ENCODE measurements at places on chromosomes 7 and 10.

GRCh38 chr7:48962821-48963505 is 38.6 kb downstream of the CDC14C start:
- DNase-seq: no peak

DNA sequence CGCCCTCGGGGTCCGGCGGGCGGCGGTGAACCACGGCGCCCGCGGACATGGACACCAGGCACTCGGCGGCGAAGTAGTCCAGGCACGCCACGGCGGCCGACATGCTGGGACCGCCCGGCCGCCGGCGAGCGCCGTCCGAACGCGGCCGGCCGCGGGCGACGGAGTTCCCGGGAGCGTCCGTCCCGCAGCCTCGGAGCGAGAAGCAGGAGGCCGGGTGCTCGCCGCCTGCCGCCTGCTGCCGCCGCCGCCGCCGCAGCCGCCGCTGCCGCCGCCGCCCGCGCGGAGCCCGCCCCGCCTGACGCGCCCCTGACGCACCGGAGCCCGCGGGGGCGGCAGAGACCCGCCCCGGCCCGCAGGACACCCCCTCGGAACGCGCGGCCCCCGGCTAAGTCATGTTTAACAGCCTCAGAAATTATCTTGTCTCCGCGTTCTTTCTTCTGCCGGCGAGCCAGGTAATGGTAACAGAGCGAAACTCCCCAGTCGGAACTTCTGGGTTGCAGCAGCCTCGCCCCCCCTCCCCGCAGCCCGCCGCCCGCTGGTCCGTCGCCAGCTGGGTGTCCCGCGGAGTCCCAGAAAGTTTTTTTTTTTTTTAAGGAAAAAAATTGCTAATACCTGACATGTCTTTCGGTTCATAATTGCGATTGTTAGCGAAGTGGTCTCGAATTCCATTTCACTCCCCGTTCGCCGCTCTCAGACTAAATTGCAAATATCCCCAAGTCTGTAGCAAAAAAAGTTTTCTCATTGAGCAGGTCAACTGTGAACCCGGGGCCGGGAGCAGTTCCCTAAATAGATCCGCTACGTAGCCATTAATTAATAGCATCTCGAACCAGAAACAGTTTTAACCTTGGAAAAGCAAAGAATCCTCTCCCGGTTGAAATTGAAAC is at the start of gene KLF14:
Gene KLF14 (minus strand): TSS at position 277 of the 884 bp plus-strand sequence. CDS start 174 bp downstream, at position 103.
- no peak for DNase-seq

DNA sequence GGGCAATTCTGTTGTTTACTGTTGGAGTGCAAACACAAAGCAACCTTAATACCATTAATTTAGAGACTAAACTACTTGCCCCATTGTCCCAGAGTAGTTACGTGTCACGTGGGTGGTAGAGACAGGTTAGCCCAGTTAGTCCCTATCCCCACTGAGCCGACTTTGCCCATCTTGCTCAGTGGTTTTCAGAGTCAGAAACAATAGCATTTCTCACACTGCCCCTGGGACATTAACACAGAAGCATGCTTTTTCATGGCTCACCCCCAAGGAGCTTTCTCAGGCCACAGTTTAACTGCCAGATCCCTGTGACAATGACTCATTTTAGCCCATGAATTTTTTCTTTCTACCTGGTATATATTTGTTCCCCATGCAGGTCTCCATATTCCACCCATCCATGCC is 271.0 kb downstream of the POU6F2 start:
- DNase-seq: no peak

GRCh38 chr7:123154231-123154860 is 45.4 kb downstream of the SLC13A1 start:
- DNase-seq: peak; percentile 4

- no peak for DNase-seq
Measured at GRCh38 chr10:3476186-3476585, 303.6 kb upstream of the PITRM1 start.

GRCh38 chr7:20268824-20269223 is 51.6 kb upstream of the MACC1 start:
- no peak for DNase-seq

All from stimulated activated CD4-positive, alpha-beta T cell treated with anti-CD3 and anti-CD28 coated beads, Interleukin-1b, Interleukin-23, amount 100 ng/mL, for 1 hour (primary cell).